Activated T-helper 17 cell treated with anti-CD3 and anti-CD28 coated beads, Interleukin-2, amount 50 U/mL, for 72 hours (primary cell): ENCODE measurements at places on chromosomes 13 and 19. TPM values are rescaled to one million over a fixed set of nuclear protein-coding genes. Genes with fewer than 3 reads are reported as not detected.

- no peak for ATAC-seq
- H3K27me3 ChIP-seq, result peaks cover under 1% of the 10 kb centered on the region
- no peak overlapping the region for H3K4me3 ChIP-seq
- no peaks in the 10 kb centered on the region for H3K4me1 ChIP-seq
- H3K27ac ChIP-seq, result no peak overlapping the region
Measured at GRCh38 chr19:5738423-5738822, 18.0 kb downstream of the CATSPERD start.

Gene TEX26
- not detected for total RNA-seq

Gene VAV1
- 114 TPM for total RNA-seq

DNA sequence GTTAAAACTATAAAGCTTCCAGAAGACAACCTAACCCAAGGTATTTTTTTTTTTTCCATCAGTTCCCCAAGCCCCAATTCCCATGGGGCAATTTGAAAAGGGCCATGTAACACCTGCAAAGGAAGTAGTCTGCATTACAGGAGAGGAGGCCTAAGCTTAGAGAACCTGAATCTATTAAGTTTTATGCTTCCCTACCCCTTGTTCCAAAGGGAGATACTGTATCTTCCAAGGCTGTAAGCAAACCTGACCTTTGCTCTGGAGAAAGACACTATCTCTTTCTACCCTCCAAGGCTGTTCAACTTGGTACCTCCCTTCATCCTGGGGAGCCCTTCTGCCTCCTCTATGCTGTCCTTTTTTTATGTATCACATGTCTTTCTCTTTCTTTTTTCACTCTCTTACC, 15.0 kb downstream of the KATNAL1 start:
- H3K36me3 ChIP-seq, result no peaks in the 10 kb centered on the region
- peaks cover 13% of the 10 kb centered on the region for H3K4me1 ChIP-seq
- no peak overlapping the region for H3K4me3 ChIP-seq
- no peaks in the 10 kb centered on the region for H3K27me3 ChIP-seq
- no peak for ATAC-seq

DNA sequence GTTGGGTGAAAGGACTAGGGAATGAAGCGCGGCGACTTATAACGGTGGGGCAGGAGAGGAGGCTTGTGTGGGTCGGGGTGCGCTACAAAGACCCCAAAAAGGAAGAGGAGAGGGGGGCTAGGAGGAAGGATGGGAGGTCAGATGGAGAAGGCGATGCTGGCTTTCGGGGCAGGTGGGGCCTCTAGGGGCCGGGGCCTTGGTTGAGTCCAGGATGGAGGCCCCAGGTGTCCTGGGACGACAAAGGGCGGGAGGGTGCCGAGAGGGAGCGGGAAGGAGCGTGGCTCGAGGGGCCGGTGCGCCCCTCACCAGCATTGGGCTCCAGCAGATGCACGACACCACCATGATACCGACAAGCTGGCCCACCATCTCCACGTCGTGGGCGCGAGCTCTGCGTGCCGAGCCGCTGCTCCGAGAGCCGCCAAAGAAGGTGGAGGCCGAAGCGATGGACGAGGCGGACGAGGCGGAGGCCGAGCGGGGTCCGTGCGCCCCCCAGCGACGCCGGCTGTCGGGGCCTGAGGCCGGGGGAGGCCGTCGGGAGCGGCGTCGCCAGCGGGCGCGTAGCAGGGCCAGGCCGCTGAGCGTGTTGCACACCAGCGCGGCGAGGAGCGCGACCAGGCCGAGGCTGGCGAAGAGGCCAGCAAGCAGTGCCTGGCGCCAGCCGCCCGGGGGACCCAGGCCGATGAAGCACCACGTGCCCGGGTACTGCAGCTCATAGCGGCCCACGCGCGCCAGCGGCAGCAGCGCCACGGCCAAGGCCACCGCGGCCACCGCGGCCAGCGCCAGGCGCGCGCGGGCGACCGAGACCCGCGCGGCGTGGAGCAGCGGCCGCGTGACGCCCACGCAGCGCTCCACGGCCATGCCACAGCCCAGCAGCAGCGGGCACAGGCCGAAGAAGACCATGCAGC, 1.8 kb downstream of the PTGER1 start:
- peaks cover 48% of the 10 kb centered on the region for H3K36me3 ChIP-seq
- H3K27me3 ChIP-seq, result peaks cover 15% of the 10 kb centered on the region
- ATAC-seq, result no peak
- peak overlapping the region; percentile 57 for H3K4me3 ChIP-seq

- no peak overlapping the region for H3K4me3 ChIP-seq
- no peak for ATAC-seq
- H3K27me3 ChIP-seq, result no peaks in the 10 kb centered on the region
Measured at GRCh38 chr13:108113407-108113806, 101.9 kb downstream of the LIG4 start.

GRCh38 chr13:69946511-69946910, 161.1 kb upstream of the ATXN8OS start:
- ATAC-seq, result no peak
- H3K27me3 ChIP-seq, result no peaks in the 10 kb centered on the region
- H3K36me3 ChIP-seq, result no peaks in the 10 kb centered on the region
- H3K4me3 ChIP-seq, result no peak overlapping the region
- no peaks in the 10 kb centered on the region for H3K4me1 ChIP-seq

Gene EPSTI1
- 13.6 TPM for total RNA-seq

DNA sequence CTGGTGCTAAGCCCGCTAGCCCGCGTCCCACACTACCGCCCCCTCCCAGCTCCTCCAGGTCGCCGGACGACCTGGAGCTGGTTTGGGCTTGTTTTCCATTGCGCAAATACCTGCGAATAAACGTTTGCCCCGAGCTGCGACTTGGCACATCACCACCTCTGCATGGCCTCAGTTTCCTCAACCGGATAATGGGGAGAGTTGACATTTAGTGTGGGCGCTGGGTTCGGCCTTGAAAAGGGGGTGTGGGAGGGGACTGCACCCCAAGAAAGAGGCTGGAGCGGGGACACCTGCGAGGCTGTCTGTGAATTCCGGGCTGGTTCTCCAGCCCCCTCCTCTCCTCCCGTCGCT, 11.0 kb upstream of the JUND start:
- H3K4me3 ChIP-seq, result peak overlapping the region; percentile 98
- peaks cover 23% of the 10 kb centered on the region for H3K4me1 ChIP-seq
- H3K36me3 ChIP-seq, result peaks cover 31% of the 10 kb centered on the region
- no peaks in the 10 kb centered on the region for H3K27me3 ChIP-seq
- H3K27ac ChIP-seq, result peak overlapping the region; percentile 99

Gene ZNF417
- 15.4 TPM for total RNA-seq

GRCh38 chr13:62418872-62419271, 1003.2 kb upstream of the PCDH20 start:
- no peak for ATAC-seq
- H3K27ac ChIP-seq, result no peak overlapping the region
- no peaks in the 10 kb centered on the region for H3K27me3 ChIP-seq
- H3K4me1 ChIP-seq, result no peaks in the 10 kb centered on the region
- H3K36me3 ChIP-seq, result no peaks in the 10 kb centered on the region

GRCh38 chr19:280541-281009, 10.6 kb downstream of the PLPP2 start:
- H3K36me3 ChIP-seq, result no peaks in the 10 kb centered on the region
- no peak overlapping the region for H3K4me3 ChIP-seq
- H3K27me3 ChIP-seq, result peaks cover 11% of the 10 kb centered on the region
- no peak overlapping the region for H3K27ac ChIP-seq

- no peaks in the 10 kb centered on the region for H3K36me3 ChIP-seq
- H3K27ac ChIP-seq, result no peak overlapping the region
- peaks cover 7% of the 10 kb centered on the region for H3K4me1 ChIP-seq
- ATAC-seq, result no peak
- H3K27me3 ChIP-seq, result no peaks in the 10 kb centered on the region
- H3K4me3 ChIP-seq, result no peak overlapping the region
Measured at GRCh38 chr13:24168979-24169378, 8.5 kb downstream of the SPATA13 start.

GRCh38 chr13:99580500-99581268, 79.4 kb downstream of the TM9SF2 start:
- no peaks in the 10 kb centered on the region for H3K36me3 ChIP-seq
- ATAC-seq, result no peak
- no peak overlapping the region for H3K27ac ChIP-seq
- H3K27me3 ChIP-seq, result no peaks in the 10 kb centered on the region
- no peak overlapping the region for H3K4me3 ChIP-seq

DNA sequence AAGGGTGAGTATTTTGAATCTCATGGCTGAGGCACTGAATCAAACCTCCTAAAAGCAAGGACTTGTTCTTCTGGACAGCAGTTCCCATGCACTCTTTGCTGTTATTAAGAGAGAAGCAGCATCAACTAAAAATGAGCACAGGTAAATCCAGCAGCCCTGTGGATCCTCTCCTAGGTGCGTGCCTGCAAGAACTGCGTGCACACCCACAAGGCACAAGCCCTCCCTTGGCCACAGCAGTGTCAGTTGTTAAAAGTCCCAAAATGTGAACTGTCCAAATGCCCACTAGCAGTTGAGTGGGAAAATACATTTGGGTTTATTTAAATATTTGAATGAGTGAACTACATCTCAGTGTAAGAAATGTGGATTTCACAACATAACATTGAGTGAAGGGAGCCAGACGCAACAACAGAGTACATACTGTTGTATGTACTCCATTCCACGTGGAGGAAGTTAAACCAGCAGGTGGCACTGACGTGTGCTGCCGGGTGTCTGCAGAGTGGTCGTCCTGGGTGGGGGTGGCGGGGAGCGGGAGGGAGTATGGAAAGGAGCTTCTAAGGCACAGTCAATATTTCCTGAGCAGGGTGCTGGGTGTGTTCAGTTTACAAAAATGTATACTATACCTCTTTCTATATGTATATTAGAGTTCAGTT, 266.4 kb downstream of the NALCN start:
- H3K27me3 ChIP-seq, result peaks cover 29% of the 10 kb centered on the region
- ATAC-seq, result no peak
- no peak overlapping the region for H3K27ac ChIP-seq
- H3K4me1 ChIP-seq, result no peaks in the 10 kb centered on the region

- H3K36me3 ChIP-seq, result no peaks in the 10 kb centered on the region
- no peak overlapping the region for H3K4me3 ChIP-seq
- peaks cover 13% of the 10 kb centered on the region for H3K4me1 ChIP-seq
- peak; percentile 44 for ATAC-seq
Measured at GRCh38 chr19:10896851-10897526, 25.6 kb downstream of the CARM1 start.

Gene BRCA2
- 28.5 TPM for total RNA-seq

DNA sequence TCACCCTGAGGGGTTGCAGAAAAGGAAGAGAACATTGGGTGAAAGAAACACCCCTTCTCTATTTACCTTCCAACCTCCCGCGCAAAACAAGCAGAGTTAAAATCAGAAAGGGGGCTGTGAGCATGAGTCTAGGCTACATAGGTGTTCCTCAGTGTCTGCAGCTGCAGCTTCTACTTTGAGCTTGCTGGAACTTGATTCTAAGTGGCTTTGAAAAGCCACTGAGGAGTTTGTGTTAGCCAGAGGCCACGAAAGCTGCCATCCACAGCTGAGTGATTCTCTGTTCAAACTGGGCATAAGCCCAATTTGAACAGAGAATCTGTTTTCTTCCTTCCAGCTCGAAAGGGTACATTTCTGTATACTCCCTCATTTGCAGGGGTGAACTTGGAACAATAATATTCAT, 343.9 kb downstream of the PCDH9 start:
- no peaks in the 10 kb centered on the region for H3K4me1 ChIP-seq
- H3K36me3 ChIP-seq, result no peaks in the 10 kb centered on the region
- H3K27ac ChIP-seq, result no peak overlapping the region
- H3K27me3 ChIP-seq, result no peaks in the 10 kb centered on the region
- ATAC-seq, result no peak

Gene CD79A
- 0.22 TPM for total RNA-seq

DNA sequence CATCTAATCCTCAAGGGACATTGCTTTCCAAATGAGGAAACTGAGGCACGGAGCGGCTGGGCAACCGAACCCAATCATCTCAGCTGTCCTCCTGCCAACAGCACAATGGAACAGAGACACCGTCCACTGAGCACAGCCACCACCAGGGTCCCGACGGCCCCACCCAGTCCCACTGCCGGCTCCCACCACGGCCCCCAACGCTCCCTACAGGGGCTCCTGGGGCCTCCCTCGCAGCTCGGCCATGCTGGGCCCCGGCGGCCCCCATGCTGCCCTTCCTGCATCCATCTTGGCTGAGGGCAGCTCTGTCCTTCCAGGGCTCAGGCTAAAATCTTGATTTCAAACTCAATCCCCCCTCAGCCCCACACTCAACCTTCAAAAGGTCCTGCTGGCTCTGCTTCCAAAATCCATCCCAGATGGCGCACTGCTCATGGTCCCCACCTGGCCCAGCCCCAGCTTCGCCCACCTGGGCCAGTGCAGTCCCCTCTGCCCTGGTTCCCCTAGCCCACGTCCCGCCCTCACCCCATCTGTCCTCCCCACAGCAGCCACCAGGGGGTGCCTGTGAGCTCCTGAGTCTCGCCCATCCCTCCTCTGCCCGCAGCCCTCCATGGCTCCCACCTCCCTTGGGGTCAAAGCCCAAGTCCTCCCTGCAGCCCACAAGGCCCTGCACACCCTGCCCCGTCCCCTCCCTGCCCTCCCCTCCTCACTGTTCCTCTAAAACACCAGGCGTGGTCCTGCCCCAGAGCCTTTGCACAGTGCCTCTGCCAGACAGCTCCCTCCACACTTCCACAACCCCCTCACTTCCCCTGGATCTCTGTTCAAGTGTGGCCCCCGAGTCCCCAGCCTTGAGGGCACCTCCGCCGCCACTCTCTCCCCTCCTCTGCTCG, 7.9 kb downstream of the PIP5K1C start:
- peaks cover 34% of the 10 kb centered on the region for H3K4me1 ChIP-seq
- H3K36me3 ChIP-seq, result peaks cover 6% of the 10 kb centered on the region

Gene TMEM238
- total RNA-seq, result 7.2 TPM

Gene CYP4F2
- total RNA-seq, result not detected

- no peak overlapping the region for H3K4me3 ChIP-seq
- peaks cover 6% of the 10 kb centered on the region for H3K4me1 ChIP-seq
- no peaks in the 10 kb centered on the region for H3K27me3 ChIP-seq
Measured at GRCh38 chr13:77207943-77208342, 119.0 kb downstream of the MYCBP2 start.

GRCh38 chr19:51022526-51022925, 3.0 kb upstream of the KLK10 start:
- peaks cover 6% of the 10 kb centered on the region for H3K36me3 ChIP-seq
- ATAC-seq, result no peak
- H3K27ac ChIP-seq, result no peak overlapping the region
- peaks cover 44% of the 10 kb centered on the region for H3K27me3 ChIP-seq

GRCh38 chr19:14954071-14954655, 12.9 kb downstream of the OR7C2 start:
- H3K4me1 ChIP-seq, result no peaks in the 10 kb centered on the region
- H3K27me3 ChIP-seq, result peaks cover 20% of the 10 kb centered on the region
- ATAC-seq, result peak; percentile 24
- no peaks in the 10 kb centered on the region for H3K36me3 ChIP-seq
- H3K27ac ChIP-seq, result no peak overlapping the region

DNA sequence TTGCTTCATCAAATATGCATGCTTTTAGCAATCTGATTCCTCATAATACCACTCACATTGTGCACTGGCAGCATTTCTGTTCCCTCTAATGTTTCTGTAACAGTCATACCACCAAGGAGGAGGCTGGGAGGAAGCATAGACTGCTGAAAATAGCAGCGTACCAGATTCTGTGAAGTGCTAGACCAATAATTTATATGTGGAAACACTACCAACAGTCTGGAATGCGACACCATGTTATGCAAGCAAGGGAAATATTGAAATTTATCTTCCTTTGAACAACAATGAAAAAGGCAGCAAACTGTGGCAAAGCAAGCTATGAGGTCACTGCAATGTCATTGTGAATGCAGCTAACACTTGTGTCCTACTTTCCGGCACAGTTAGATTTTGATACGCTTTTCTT, 1388.0 kb downstream of the EFNB2 start:
- no peaks in the 10 kb centered on the region for H3K4me1 ChIP-seq
- H3K27ac ChIP-seq, result no peak overlapping the region
- H3K4me3 ChIP-seq, result no peak overlapping the region

GRCh38 chr19:6057651-6058517, 52.4 kb downstream of the RFX2 start:
- H3K27ac ChIP-seq, result peak overlapping the region; percentile 71
- peak overlapping the region; percentile 56 for H3K4me3 ChIP-seq
